Stimulated activated CD4-positive, alpha-beta T cell treated with anti-CD3 and anti-CD28 coated beads, Interleukin-1b, Interleukin-23, amount 100 ng/mL, for 1 hour (primary cell): ENCODE measurements at places on chromosomes 1 and 21.
A peak's percentile ranks its signal among the peaks of the same experiment; 100 is the strongest.

DNA sequence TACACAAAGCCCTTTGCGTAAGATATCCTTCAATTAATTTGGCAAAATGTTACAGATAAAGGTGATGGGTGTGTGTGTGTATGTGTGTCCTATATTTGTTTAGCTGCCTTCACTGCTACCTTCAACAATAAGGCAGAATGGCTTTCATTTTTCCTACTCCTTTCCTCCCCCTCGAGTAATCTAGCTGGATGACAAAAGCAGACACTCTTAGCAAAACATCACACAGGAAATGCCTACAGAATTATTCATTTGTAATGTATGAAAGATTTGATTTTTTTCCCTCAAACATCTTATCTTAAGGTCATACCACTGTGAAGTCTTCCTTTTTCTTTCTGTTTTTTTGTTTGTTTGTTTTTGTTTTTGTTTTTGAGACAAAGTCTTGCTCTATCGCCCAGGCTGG is 10.6 kb downstream of the PTPN22 start:
- no peak for DNase-seq

DNA sequence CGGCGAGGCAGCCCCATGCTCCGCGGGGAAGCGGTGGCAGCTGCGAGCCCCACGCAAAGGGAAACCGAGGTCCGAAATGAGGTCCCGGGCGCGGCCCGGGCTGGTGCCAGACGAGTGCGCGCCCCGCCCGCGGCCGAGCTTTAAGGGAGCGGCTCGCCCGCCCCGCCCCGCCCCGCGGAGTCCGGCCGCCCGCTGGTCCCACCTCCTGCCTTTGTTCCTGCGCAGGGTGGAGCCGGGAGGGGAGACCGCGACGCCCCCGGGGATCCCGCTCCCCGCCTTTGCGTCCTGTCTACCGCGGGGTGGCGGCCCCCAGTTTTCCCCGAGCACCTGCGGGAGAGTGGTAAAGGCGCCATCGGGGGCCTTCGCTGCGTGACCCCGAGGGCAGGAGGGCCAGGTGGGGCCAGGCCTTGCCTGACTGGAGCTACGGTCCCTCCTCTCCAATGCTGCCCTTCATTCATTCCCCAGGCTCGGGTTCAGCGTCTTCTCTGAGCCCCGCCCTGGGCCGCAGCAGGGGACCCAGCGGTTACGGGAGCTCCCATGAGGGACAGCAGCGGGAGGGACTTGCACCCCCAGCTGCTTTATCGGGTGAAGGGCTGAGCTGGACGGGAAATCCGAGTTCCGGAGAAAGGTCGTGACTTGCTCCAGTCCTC is at the start of gene HES2:
HES2 (minus strand) TSS at position 116 of the 650 bp plus-strand sequence; CDS start at position 17, 99 bp downstream.
- DNase-seq = no peak

DNA sequence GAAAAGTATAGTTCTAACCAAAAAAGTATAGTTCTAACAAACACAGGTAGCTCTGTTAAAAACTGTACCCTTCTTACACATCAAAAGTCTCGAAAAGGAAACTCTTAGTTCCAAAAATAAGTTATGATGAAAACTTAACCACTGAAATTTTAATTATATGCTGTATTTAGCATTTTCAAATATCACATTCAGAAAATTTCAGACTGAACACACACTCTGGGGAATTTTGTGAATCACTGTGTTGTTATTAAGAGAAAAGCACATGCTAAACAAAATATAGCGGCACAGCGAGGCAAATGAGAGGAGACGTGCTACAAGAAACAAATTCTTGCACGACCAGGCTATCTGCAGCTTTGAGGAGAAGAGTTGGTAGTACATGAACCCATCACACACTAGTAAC is 30.4 kb downstream of the VAV3 start:
- DNase-seq = no peak

- no peak for DNase-seq
Measured at GRCh38 chr1:12525311-12526181, 92.5 kb downstream of the DHRS3 start.

DNA sequence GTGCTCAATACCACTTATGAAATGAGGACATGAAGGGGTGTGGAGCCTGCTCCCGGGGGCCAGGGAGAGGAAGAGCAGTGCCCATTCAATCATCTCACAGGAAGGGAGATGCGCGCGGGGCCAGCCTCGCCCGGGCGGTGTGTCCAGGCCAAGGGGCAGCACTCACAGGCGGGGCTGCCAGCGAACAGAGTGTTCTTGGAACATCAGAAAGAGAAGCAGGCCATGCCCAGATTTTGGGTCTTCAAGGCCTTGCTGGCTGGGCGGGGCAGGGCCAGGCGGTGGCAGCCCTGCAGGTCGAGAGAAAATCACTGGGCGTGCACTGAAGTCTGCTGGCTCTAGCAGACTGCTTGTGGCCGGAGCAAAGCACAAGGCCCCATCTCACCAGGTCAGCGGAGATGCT is 168.6 kb downstream of the PRDM16 start:
- no peak for DNase-seq

- DNase-seq = no peak
Measured at GRCh38 chr1:27496604-27497155, 6.7 kb upstream of the WASF2 start.

- no peak for DNase-seq
Measured at GRCh38 chr1:57377339-57378139, 46.3 kb downstream of the DAB1 start.

- DNase-seq = no peak
Measured at GRCh38 chr1:117068580-117068979, 8.5 kb downstream of the TTF2 start.

DNA sequence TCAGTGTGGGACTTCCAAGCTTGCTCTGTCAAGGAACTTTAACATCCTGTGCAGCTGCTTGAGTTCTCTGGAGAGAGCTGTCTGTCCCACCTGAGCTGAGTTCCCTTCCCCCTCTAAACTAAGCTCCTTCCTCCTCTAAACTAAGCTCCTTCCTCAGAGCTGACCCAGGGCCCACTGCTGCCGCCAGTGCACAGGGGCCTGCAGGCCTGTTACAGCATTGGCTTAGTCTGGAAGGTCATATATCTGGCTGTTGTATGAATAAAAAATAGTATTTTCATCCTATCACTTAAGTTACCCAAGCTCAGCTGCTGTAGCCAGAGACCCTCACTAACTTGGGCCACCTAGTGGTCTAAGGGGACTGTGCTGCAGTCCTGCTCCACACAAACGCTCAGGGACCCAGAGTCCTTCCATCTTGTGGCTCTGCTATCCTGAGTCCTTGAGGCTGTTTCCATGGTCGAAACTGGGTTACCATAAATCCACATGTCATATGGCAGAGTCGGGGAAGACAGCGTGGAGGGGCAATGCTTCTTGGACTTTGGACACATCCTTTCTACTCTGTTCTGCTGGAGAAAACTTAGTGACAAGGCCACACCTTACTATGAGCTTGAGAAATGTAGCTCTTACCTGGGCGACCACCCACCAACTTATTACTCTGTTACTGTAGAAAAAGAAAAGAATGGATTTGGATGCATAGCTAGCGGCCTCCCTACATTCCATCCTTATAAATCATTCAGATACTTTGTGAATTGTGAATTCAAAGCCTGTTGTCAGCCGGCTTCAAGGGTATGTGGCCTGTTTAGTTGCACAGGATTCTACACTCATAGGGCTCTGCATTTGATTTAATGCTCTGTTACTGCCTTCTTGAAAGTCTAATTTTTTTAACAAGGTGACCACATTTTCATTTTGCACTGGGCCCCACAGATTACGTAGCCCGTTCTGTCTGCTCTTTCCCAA is 71.4 kb upstream of the GCLM start:
- DNase-seq = no peak

DNA sequence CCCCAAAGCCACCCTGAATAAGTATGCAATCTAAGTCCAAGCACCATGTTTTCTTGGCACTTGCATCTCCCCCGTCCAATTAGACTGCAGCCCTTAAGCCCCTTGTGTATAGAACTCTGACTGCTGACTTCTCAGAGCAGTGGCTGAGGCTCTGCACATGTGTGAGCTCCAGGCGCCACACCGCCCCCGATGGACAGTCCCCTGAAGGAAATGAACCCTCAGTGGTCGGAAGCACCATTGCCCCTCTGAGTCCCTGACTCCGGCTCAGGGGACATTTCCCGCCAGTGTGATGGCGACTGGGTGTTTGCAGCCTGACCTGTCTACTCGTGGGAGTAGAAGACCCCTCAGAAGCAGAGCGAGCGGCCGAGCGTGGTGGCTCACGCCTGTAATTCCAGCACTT is 37.2 kb upstream of the SCCPDH start:
- no peak for DNase-seq

DNA sequence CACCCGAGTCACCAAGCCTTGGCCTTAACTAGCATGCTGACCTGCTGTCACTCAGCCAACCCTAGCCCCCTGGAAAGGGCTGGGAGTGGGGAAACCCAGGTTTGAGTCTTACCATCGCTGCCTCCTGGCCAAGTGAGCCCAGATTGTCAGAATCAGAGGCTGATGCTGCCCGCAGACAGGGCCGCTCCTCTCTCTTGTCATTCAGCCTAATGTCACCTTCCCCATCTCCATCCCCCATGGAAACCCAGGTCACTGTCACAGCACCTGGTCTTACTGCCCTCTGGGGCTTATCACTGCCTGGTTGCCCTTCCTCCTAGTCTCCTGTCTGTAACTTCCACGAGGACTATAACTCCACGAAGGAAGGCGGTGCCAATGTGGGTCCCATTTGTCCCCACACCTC is 53.6 kb upstream of the CASZ1 start:
- DNase-seq = no peak

DNA sequence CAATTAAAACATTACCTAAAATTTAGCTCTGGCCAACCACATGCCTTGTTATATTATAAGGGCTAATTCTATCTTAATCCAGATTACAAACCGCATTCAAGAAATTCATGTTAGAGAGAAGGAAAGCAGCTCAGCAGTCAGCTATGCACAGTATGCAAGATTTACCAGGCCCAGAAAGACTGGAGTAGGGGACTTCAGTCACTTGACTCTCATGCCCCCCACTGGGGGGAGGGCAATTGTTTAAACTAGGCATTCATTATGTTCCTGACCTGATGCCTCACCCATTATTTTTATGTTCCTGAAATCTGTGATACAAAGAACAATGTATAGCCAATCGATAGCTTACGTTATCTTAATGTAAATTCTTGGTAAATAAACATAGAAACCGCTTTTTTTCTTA is 96.9 kb downstream of the ZNF644 start:
- DNase-seq = no peak

- DNase-seq = no peak
Measured at GRCh38 chr1:182256931-182257330, 134.7 kb downstream of the GLUL start.

DNA sequence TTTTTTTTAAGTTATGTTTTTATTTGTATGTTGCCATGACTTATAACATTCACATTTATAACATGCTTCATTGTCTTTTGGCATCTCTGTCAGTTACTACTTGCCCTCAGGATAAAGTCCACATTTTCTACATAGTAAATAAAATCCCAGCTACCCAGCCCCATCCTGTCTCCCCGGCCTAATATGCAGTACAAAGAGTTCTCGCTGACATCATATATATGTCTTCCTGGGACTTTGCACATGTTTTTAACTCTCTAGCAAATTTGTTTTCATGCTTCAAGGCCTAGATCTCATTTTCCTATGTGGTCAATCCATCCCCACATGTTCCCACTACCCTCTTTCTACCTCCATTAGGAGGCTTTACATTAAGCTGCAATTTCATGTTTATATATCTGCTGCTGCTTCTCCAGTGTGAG is 33.0 kb upstream of the IVNS1ABP start:
- no peak for DNase-seq

DNA sequence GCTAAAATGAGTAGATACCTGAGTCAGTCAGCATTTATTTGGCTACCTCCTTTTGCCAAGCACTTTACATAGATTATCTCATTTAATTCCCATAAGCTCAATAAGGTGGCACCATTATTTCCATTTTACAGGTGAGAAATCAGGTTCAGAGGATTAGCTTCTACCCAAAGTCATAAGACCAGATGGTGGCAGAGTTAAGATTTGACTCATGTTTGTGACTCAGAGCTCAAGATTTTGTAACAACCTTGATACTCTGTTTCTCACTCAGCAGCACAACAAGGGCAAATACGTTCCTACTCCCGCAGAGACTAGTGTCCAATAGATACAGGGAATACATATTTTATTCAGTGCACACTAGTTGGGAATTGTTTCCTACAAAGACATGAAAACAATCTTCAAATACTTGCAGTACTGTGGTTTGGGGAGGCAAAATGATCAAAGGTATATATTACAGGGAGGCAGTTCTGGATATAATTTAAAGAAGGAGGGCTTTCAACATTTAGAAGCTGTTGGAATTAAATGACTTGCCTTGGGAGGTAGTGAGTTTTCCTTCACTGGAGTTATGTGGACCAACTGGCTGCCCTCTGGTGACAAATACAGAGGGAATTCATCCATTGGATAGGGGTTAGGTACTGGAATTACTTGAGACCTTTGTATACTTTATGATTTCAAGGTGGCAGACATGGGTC is 3.6 kb downstream of the LEPR start:
- DNase-seq = no peak

GRCh38 chr21:37547615-37548200 is 181.1 kb downstream of the DYRK1A start:
- no peak for DNase-seq

DNA sequence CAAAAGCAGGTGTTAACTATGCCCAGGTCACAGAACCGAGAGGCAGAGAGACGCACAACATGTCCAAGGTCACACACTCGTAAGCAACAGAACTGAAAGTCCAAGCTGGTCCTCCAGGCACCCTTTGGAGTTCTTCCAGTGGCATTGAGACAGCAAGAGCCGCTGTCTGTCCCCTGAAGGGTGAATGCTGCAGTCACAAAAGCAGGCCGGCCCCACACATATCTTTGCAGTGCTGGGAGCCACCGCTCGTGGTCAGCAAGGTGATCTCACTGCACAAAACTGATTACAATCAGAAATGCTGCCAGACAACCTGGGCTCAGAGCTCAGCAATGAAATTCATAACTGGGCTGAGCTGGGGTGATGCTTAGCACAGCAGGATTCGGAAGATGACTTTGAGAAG is 47.4 kb upstream of the RAB4A start:
- DNase-seq = no peak

DNA sequence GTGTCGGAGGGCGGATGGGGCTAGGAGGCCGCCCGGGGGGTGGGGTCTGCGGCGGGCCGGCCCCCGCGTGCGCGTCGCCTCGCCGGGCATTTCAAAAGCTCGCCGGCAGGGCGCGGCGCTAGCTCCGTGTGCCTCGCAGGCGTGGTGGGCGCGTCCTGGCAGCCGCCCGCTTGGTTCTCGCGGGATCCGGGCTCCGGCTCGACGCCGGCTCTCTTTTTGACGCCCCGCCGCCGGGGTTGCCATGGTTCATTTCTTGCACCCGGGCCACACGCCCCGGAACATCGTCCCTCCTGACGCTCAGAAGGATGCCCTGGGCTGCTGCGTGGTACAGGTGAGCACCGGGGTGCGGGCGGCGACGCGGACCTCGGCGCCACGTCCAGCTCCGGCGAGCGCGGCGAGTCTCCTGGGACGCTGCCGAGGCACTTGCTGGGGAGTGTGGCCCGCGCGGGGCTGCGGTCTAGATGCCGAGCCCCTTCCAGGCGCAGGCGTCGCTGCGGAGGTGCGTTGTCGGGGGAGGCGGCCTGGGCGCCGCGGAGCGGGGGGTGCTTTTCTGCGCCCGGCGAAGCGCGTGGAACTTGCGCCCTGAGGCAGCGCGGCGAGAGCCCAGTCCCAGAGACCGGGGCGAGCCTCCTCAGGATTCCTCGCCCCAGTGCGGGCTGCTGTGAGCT is at the start of gene ZYG11A:
ZYG11A (plus strand) TSS at position 118 of the 668 bp plus-strand sequence; CDS start at position 242, 124 bp downstream.
- peak; percentile 21 for DNase-seq
